Activated CD4-positive, alpha-beta T cell treated with anti-CD3 and anti-CD28 coated beads for 4 hours (primary cell): ENCODE measurements at places on chromosomes 1 and 21.

GRCh38 chr1:23116921-23117699 is 51.5 kb downstream of the LUZP1 start:
- DNase-seq: no peak

- DNase-seq: peak; percentile 23
Observed at GRCh38 chr1:110011527-110012041, 22.8 kb upstream of the STRIP1 start.

GRCh38 chr1:95216292-95216990 is 17.6 kb upstream of the RWDD3 start:
- DNase-seq: no peak

GRCh38 chr1:50981741-50982140 is 11.7 kb downstream of the CDKN2C start:
- DNase-seq: no peak

- DNase-seq: no peak
Observed at GRCh38 chr1:197737916-197738315, 37.4 kb downstream of the DENND1B start.

GRCh38 chr1:223837687-223838086 is 8.1 kb downstream of the TP53BP2 start:
- no peak for DNase-seq

DNA sequence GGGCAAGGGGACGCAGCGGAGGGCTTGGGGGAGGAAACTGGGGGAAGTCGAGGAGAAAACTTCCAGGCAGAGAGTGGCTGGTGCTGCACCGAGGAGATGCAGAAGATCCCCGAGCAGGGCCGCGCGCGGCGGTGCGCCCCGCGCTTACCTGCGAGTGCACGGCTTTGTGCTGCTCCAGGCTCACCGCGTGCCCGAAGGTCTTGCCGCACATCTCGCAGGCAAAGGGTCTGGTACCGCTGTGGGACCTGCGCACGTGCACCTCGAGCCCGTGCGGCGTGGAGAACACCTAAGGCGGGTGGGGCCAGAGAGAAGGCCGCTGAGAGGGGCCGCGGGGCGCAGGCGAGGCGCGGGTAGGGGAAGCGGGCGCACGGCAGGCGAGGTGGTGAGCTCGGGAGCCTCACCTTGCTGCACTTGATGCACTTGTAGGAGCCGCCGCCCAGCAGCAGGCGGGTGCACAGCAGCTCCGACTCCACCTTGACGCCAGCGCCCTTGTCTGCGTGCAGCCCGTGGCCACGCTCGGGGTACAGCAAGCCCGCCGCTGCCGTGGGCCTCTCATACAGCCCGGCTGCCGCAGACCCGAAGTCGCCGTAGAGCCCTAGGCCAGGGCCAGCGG is 6.4 kb downstream of the GFI1 start:
- no peak for DNase-seq

DNA sequence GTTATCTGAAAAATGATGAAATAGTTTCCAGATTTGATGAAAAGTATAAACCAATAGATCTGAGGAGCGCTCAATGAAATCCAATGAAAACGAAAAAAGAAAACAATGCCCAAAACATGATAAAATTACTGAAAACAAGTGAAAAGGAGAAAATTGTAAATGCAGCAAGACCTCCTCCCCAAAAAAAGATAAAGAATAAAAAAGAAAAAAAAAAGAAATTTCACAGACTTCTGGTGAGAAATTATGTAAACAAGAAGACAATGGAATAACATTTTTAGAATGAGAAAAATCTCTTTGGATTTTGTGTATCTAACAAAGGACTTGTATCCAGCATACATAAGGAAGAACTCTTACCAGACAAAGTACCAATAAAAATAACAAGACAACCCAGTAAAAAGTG is 134.2 kb downstream of the DNAH14 start:
- DNase-seq: no peak

DNA sequence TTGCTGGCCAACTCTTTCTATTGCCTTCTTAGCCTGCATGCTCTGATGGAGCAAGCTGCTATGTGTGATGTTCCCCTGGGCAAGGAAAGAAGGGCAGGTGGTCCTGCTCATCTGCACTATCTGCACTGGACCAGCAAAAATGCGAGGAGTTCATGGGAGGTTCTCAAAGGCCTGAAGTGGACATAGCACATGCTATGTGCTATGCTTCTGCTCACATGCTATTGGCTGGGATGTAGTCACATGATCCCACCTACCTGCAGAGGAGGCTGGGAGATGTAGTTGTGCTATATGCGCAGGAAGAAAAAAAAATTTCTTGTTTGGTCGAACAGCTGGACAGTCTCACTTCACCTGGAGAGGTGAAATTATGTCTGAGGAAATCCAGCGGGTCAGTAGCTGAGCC is 587.7 kb downstream of the MATN1 start:
- DNase-seq: no peak

DNA sequence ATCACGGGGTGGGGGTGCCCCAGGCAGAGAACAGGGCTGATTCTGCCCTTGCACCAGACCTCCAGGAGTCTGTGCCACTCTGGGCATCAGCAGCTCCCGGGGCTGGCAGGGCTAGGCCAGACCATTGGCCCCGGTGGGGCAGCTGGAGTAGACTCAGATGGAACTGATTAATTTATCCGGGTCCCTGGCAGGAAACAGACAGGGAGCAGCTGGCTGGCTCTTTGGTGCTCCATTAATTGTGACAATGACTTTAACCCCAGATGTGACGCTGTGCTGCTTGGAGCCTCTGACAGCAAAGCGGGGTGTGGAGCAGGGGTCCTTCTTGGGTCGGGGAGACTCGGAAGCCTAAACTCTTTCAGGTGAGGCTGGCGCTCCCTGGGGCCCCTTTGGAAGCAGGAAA is 9.5 kb downstream of the EPHA8 start:
- no peak for DNase-seq

GRCh38 chr1:159854693-159855192 is 7.7 kb downstream of the VSIG8 start:
- DNase-seq: peak; percentile 61

GRCh38 chr1:202654079-202654478 is 56.2 kb downstream of the SYT2 start:
- DNase-seq: no peak

GRCh38 chr1:108685529-108685928 is 6.6 kb upstream of the PRPF38B start:
- DNase-seq: no peak

GRCh38 chr21:34367320-34367935 is 3.6 kb downstream of the KCNE2 start:
- peak; percentile 19 for DNase-seq

DNA sequence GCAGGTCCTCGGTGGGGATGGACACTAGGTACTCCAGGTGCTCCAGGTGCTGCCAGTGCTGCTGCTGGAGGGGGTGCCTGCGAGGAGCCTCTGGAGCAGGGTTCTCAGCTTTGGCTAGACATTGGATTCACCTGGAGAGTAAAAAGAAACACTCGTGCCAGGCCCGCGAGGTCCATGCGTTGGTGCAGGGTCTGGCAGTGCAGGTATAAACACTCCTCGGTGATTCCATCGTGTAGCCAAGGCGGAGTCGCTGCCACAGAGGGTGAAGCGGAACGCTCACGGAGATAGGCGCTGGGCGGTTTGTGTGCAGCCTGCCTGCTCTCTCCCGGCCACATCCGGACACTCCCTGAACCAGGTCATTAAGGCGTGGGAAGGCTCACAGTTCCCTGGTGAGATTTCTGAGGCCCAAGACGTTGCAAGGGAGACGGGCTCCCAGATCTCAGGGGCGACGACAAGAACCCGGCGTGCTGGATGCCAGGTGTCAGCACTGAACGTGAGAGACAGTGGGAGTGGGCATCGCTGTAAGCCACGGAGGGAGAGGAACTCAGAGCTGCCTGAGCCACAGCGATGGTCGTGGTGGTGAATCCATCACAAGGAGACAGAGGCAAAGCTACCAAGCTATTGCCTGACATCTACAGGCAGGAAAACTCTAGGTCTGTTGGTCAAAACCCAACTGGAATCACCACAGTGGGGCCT is 17.2 kb upstream of the SUMO3 start:
- no peak for DNase-seq

GRCh38 chr1:25050165-25050564 is 120.1 kb upstream of the RUNX3 start:
- no peak for DNase-seq

- no peak for DNase-seq
Observed at GRCh38 chr1:156815307-156815826, 1.3 kb downstream of the SH2D2A start.

GRCh38 chr1:116075990-116076389 is 35.2 kb upstream of the MAB21L3 start:
- DNase-seq: no peak

- no peak for DNase-seq
Observed at GRCh38 chr1:191892716-191893115, 265.5 kb upstream of the RGS18 start.

- no peak for DNase-seq
Observed at GRCh38 chr1:155648207-155649147, 38.5 kb downstream of the MSTO1 start.

DNA sequence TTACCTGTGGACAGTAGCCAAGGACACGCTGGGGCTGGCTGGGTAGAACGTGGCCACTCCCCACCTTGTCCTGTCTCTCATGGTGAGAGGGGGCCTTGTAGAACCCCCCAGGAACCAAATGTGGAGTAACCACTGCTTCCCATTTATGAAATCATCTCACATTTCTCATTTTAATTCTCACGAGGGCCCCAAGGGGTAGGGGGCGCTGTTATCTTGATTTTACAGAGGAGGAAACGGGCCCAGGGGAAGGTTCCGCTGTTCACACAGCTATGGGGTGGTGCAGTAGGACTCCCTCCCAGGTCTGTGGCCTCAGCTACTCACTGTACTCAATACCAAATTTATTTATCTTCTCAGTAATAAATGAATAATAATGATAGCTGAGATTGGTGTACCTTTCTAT is 5.5 kb downstream of the SMPDL3B start:
- DNase-seq: peak; percentile 77

GRCh38 chr1:14599183-14599791 is 802 bp downstream of the KAZN start:
- DNase-seq: no peak

DNA sequence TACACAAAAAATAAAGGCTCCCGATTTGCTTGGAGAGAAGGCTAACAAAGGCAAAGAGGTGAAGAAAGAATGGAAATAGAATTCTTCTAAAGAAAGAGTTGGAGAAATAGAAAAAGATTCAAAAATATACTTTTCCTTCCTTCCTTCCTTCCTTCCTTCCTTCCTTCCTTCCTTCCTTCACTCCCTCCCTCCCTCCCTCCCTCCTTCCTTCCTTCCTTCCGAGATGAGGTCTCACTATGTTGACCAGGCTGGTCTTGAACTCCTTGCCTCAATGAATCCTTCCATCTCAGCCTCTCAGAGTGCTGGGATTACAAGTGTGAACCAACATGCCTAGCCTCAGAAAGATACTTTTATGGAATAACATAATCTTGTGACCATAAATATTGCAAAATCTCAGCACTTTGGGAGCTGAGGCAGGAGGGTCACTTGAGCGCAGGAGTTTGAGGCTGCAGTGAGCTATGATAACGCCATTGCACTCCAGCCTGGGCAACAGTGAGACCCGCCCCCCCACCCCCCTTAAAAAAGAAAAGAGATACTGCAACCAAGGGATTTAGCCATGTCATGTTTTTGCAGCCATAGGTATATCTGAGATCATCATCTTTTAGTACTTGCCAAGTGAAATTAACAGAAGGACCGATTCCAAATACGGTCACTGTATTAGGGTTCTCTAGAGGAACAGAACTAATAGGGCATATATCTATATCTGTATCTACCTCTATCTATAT is 1.0 kb upstream of the HJV start:
- no peak for DNase-seq

GRCh38 chr1:104238991-104239390 is 489.3 kb downstream of the AMY1C start:
- no peak for DNase-seq

GRCh38 chr1:162285149-162285561 is 91.5 kb downstream of the SPATA46 start:
- no peak for DNase-seq

- DNase-seq: no peak
Observed at GRCh38 chr1:145887631-145888030, 2.0 kb upstream of the ANKRD35 start.

DNA sequence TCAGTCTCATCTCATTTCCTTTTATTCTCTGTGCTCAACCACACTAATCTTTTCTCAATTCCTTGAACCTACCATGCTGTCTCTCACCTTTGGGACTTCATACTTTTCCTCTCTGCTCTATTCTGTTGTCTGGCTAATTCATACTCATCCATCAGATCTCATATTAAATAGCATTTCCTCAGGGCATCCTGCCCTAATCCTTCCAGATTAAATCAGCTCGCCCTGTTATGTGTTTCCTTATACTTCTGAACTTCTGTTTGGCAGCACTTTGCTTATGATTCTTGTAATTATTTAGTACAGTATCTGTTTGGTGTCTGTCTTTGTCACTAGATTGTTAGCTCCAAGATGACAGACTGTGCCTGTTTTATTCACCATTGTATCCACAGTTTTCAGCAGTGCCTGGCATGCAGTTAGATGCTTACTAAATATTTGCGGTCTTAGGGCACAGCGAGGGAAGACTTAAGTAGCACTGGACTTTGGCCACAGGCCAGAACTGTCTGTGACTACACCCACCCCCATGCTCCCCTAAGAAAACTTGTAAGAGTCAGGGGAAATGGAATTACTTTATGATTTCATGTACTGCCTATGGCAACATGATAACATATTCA is 9.9 kb upstream of the CAP1 start:
- DNase-seq: no peak

- no peak for DNase-seq
Observed at GRCh38 chr1:185478877-185479276, 161.8 kb upstream of the IVNS1ABP start.

- DNase-seq: no peak
Observed at GRCh38 chr1:84350104-84350503, 48.2 kb upstream of the DNASE2B start.

GRCh38 chr1:40266786-40267535 is 8.9 kb downstream of the ZMPSTE24 start:
- DNase-seq: no peak

GRCh38 chr1:197577580-197577979 is 197.7 kb downstream of the DENND1B start:
- DNase-seq: no peak
